Activated naive CD8-positive, alpha-beta T cell treated with anti-CD3 and anti-CD28 coated beads, Interleukin-2, amount 50 U/mL, for 16 hours (primary cell): ENCODE measurements at places on chromosomes 7 and 10.

GRCh38 chr10:51630640-51631005, 68.8 kb downstream of the CSTF2T start:
- DNase-seq, result no peak

- DNase-seq, result no peak
These were observed 130.2 kb downstream of the VIPR2 start for GRCh38 chr7:159014297-159015062.

DNA sequence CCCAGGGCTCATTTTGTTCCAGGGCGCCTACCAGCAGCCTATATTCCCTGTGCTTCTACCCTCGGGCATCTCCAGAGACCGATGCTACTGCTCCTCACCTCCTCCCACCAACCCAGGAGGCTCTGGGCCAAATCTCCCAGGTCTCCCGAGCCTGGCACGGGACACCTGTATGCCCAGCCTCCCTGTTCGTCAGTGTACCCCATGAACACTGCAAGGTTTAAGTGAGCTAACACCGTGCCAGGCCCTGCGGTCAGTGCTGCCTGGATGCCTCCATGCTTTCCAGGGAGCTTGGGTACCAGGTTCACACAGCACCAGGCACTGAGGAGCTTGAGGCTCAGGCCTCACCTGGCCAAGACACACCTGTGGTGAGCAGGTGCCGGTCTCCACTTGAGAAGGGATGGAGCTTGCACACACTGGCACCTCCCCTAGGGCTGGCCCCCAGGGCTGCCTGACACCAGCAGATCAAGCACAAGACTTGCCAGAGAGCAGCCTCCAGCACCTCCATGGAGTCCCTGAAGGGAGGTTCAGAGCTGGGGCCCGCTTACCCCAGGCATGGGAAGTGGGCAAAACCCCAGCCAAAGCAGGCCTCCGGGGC, 80.3 kb downstream of the FAM53B start:
- DNase-seq, result no peak

DNA sequence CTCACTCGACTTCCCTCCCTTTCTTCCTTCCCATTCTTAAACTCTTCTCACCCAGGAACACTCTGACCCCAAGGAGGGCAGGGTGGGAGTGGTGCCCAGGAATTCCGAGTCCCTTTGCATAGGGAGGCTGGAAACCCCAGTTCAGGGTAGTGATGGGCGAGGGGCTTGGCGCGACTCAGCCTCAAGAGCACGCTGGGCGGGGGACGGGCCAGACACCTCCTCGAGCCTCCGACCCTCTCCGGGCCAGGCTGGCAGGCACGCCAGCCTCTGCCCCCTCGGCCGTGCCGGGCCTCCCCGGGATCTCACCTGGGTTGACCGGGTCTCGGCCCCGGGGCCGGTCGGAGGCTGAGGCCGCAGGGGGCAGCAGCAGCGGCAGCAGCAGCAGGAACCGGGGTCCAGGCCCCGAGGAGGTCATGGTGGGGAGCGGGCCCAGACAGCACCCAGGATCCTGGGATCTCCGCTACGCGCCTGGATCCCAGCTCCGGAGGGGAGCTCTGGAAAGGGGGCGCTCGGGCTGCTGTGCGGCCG, 457 bp downstream of the PLOD3 start:
- no peak for DNase-seq

GRCh38 chr7:84142726-84143125, 51.9 kb downstream of the SEMA3A start:
- no peak for DNase-seq

DNA sequence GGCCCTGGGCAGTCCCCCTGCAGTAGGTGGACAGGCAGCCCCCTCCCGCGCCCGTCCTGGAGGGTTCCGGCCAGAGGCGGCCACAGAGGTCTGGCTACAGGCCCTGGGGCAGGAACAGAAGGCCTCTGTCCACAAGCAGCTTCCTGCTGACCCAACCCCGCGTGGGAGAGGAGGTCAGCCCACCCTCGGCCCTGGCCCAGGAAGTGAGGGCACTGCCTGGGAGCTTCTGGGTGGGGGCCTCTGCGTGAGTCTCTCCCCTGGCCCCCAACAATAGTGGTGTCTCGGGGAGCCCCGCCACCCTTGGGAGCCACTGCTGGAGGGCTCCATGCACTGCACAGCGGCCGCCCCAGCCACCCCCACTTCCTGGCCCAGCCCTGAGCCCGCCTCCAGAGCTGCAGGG, 4.7 kb downstream of the MICALL2 start:
- no peak for DNase-seq

DNA sequence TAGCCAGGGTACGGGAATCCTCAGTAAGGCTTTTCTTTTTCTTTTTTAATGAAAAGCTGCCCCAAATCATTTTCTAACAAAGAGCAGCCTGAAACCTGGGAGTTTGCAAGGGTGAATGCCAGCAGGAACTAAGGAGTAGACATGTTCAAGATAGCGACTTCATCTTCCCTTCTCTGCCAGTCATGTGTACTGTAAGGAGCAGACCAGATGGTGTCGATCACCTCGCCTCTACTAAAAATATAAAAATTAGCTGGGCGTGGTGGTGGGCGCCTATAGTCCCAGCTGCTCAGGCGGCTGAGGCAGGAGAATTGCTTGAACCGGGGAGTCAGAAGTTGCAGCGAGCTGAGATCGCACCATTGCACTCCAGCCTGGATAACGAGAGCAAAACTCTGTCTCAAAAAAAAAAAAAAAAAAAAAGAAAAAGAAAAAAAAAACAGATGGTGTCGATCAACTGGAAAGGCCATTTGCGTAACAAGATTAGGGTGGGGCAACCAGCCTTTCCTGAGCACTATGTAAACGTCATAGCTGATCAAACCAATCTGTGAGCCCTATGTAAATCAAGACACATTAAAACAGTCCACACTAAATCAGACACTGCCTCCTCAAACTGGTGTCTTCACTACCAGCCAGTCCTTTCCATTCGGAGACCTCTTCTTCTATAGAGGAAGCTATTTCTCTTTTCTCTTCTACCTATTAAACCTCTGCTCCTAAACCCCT, 33.8 kb downstream of the NOLC1 start:
- no peak for DNase-seq

DNA sequence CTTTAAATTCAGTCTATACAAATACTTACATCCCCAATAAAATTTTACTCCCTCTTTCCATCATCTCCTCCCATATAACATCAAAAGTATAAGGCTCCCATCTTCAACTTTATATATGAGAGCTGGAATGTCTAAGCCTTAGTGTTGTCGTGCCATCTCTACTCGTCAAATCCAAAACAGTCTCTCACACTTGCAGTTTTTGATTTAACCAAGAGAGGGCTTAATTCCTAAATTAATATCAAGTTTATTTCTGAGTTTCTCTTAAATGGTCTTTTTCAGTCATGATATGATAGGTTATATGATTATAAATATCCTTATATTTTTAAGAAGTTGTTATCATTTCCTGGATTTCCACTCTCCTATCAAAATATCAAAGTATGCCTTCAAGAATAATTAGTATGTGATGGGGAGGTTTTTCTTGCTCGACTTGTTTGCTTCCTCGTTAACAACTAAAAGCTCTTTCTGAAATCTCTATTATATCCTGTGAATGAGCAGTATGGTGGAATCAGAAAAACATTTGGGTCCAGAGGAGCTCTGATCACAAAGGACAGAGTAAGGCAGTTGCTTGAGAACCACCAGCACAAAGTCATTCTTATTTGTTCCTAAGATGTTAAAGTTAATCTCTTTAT, 12.5 kb upstream of the LIPK start:
- DNase-seq, result no peak

DNA sequence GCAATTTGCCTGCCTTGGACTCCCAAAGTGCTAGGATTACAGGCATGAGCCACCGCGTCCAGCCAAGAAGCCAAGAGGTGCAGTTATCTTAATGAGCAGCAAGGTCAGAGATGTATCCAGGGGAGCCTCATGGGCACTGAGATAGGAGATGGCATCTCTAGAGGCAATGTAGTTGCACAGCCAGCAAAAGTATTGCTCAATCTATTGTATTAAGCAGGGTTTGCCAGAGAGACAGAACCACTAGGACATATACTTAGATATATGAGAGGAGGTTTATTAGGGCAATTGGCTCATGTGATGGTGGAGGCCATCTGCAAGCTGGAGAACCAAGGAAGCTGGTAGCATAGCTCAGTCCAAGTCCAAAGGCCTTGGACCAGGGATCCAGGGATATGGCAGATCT, 16.3 kb upstream of the VPS26A start:
- no peak for DNase-seq

GRCh38 chr10:22365233-22365632, 19.9 kb downstream of the SPAG6 start:
- DNase-seq, result no peak

DNA sequence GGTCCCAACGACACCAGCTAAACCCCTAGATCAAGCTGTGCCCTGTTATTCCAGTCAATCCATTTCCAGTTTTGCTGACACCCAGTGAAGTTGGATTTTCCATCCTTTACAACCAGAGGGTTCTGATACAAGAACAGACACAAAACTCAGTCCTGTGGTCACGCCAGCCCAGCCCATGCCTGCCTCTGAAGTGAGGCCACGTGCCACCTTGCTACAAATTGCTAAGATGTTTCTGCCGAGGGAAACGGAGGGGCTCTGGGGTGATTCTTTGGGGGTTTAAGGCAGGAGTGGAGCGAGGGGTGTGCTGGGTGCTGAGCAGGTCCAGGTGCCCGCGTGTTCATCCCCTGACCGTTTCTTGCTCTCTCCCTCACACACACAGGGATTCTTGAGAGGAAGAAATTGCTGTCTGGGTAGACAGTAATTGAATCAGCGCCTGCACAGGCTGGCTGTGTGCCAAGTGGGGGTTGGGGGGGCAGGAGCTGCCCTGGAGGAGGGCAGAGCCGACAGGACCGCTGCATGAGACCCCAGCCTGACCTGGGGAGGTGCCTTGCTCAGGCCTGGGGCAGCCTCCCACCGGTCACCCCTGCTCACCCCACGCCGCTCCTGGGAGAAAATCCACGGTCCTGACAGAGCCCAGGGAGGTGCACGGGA, 38.1 kb downstream of the ADAP1 start:
- no peak for DNase-seq

DNA sequence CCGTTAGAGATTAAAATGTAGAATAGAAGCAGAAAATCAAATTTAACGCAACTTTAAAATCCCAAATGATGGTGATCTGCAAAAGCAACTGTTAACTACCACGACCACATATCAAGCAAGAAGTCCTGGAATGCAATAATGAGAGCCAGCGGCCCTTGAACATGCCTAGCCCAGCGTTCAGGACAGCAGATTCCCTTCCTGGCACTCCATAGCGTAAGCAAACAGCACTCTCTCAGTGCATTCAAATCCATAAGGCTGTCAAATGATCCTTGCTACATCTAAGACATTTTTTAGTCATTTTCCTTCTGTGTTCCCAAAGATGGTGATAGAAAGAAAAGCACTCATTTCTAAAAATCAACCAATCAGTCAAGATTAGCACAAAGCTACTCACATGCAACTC, 48.1 kb downstream of the CHST15 start:
- DNase-seq, result no peak

DNA sequence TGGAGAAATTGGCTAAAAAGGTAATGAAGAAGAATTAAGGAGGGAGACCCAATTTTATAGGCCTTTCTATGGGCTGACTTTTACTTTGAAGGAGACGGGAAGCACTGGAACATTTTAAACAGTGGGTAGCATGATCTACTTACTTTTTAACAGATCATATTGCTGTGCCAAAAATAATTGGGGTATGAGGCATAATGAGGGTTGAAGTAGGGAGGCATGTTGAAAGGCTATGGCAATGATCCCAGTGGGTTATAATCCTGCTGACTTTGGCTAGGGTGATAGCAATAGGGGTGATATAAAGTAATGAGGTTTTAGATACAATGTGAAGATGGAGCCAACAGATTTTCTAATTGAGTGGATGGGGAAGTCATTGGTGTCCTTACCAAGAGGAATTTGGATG, 73.2 kb downstream of the GPR37 start:
- no peak for DNase-seq

DNA sequence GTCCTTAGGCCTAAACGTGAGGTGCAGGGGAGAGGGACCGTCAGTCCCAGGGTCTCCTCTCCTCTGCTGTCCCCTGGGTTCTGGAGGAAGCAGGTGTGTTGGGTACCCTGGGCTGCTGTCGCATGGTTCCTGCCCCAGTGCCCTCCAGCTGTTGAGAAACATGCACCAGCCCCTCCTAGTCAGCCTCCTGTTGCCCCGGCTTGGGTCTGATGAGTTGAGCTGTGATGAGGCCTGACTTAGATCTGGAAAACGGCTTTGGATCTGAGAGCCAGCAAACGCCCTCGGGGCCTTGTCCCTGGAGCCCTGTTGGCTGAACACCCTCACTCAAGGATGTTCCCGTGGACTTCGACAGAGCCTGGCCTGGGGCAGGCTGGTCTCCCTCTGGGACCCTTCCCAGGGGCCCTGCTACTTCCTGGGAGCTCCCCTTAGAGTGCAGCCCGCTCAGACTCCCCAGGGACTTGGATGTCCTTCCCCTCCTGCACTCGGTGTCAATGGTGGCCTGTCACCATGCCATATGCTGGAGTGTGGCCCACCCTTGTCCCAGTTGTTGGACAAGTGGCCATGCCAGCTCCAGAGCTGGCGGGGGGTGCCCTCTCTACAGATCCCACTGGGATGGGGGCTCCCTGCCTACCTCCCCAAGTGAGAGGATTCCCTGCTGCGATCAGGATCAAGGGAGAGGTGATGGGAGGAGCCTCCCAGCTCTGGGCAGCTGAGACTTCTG, 12.3 kb downstream of the ZNF316 start:
- no peak for DNase-seq

- DNase-seq, result no peak
These were observed 39.6 kb downstream of the MPP7 start for GRCh38 chr10:28263136-28263857.

DNA sequence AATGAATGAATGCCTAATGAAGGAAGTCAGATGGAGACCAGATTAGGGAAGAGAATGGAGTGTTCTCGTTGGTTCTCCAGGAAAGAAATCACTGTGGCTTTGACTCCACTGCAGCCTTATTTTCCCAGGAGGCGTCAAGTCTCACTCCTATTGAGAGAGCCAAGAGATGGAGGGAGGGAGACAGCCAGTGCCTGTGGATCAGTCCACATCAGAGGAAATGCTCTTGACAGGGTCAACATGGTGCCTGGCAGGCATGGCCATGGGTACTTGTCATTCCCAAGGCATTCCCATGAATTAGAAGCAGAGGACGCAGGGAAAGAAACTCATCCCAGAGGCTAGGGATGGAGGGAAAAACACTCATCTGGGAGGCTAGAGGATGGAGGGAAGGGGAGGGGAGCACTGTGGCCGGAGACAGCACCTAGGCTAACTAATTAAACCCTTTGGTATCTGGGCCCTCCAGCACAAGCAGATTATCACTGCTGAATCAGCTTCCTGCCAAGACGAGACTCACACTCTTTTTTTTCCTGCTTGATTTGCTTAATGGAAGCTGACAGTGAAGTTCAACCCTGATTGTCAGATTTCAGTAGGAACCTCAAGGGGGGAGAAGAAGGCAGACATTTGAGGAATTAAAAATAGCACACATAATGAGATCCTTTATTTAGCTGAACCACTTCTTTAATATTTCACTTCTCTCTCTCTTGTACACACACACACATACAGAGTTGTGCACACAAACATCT, 1233.2 kb upstream of the AUTS2 start:
- no peak for DNase-seq
